ENCODE measurements at places on chromosomes 7 and 10. TPM values are rescaled to one million over a fixed set of nuclear protein-coding genes. Genes with fewer than 3 reads are reported as not detected.

GRCh38 chr10:95907456-95908253 is at the start of gene CC2D2B:
TSS of gene CC2D2B (plus strand) at chr10:95907975. CDS start at chr10:95911324, 3,349 bp downstream.
- DNase-seq = peak; percentile 86

DNA sequence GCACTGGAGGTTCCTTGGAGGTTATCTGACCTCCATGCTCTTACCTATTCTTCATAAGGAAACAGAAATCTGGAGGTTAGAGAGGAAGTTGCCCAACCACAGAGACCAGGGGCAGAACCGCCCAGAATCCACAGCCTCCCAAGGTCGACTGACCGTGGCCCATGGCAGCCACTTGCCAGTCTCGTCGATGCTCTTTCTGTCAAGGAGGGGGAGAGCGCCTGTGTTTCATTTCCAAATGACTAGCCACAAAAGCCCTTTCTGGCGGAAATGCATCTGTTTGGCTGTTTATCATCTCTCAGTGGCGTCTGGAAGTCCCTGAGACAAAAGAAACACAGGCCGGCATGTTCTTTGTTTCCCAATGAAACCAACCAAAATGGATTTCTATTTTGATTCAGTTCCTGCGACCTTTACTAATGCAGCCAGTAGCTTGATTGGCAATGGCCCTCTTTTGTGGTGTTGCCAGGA is 2.9 kb downstream of the RAMP3 start:
- no peak for DNase-seq

DNA sequence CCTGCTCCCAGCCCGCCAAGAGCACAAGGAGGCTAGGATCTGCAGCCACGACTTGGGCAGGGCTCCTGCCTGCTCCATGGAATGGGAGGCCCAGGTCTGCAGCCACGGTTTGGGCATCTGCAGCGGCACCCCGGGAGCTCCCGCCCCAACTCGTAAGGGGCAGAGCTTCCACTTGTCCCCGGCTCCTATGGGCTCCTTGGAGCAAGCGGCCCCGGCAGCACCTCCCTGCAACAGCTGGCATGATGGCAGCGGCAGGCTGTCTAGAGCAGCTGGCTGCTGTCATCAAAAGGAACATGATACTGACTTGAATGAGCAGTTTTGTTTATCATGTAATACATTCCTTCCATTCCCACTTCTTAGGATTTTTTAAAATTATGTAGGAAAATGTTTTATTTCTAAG is 684.0 kb upstream of the FOXK1 start:
- DNase-seq = no peak

DNA sequence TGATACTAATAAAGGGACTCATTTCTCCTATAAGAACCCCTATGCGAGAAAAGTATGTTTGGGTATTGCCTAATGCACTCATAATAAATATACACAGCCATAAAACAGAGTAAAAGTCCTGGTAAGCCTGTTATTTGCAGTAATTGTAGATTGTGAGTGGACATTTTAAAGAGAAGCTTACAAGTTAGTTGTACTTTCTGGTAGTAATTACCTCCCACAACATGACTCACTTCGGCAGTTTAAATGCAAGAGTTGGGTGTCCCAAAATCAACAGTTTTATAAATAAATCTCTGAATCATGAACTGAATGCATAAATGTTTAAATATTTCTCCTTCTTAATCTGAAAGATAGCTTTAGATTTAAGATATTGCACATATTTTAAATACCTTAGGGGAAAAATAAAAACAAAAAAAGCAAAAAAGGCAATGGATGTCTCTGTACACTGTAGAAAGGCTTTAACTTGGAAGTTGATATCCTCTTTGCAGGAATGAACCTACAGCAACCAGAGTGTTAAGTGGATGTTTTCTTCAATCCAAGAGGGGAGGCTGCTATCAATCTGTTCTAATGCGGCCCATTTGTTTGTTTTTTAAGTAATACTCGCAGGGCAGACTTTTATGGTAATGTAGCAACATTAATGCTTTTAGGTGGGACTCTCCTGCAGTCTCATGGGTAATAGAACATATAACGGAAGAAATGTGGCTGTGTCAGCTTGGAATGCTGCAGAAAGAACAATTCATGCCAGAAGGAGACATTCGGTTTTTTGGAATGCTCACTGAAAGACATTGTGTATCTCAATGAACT is 57.3 kb upstream of the ZEB1 start:
- no peak for DNase-seq

GRCh38 chr7:19713676-19714075 is 4.8 kb upstream of the POLR1F start:
- peak; percentile 70 for DNase-seq

GRCh38 chr10:127308031-127308430 is 111.6 kb upstream of the INSYN2A start:
- DNase-seq = no peak

GRCh38 chr10:133278577-133279265 is 2.1 kb upstream of the ADAM8 start:
- DNase-seq = no peak

DNA sequence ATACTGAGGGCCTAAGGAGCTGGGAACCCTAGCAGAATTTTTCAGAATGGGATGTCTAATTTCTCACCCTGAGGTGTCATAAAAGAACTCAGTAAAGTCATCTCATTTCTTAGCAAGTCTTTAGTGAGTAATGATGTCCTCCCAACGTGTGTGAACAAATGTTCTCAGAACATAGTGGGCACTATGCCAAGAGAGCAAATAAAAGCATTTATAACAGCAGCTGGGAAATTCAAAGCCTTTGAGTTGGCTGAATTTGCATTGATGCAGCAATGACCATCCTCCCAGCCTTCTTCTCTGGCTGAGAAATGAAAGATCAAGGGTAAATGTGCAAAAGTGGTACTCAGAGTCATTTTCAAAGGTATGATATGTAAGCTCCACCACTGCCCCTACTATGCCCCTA is 109.4 kb downstream of the FAM107B start:
- peak; percentile 53 for DNase-seq

GRCh38 chr10:114911052-114911711 is 26.8 kb upstream of the TRUB1 start:
- DNase-seq = no peak

- DNase-seq = no peak
Measured at GRCh38 chr10:31914370-31914769, 14.3 kb downstream of the ARHGAP12 start.

GRCh38 chr10:24721229-24722106 is 2.2 kb downstream of the ARHGAP21 start:
- peak; percentile 48 for DNase-seq

DNA sequence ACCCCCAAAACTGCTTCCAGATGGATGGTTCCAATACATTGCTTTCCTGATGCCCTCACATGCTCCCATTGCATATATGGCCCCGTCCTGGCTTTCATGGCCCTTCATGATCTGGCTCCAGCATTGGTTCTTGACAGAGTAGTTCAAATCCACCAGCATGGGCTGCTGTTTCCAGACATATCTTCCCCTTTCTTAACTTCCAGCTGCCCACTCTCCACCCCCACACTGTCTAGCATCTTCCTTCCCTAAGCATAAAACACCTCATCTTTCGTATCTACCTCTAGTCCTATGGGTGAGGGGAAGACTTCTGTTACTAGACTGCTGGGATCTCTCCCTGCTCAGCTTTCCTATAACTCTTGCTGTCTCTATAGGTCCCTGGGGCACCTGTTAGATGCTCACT is 13.2 kb upstream of the GOLGA7B start:
- no peak for DNase-seq

- no peak for DNase-seq
Measured at GRCh38 chr7:150370612-150371071, 2.0 kb downstream of the REPIN1 start.

DNA sequence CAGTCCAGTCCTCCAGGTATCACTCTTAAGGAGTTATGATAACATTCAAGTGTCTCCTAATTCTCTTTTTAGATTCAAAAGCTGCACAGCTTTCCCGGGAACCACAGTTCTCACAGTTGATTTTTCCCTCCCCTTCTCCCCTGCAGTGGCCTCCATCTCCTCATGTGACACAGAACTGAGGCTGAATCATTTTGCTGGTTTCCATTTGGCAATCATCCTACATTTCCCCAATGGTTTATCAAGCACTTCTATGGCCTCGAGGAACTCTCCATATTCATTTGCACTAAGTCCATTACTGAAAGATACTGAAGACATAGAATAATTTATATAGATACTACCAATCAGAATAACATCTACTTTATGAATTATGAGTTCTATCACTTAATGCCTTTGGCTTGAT is 484.9 kb downstream of the GPAM start:
- no peak for DNase-seq

DNA sequence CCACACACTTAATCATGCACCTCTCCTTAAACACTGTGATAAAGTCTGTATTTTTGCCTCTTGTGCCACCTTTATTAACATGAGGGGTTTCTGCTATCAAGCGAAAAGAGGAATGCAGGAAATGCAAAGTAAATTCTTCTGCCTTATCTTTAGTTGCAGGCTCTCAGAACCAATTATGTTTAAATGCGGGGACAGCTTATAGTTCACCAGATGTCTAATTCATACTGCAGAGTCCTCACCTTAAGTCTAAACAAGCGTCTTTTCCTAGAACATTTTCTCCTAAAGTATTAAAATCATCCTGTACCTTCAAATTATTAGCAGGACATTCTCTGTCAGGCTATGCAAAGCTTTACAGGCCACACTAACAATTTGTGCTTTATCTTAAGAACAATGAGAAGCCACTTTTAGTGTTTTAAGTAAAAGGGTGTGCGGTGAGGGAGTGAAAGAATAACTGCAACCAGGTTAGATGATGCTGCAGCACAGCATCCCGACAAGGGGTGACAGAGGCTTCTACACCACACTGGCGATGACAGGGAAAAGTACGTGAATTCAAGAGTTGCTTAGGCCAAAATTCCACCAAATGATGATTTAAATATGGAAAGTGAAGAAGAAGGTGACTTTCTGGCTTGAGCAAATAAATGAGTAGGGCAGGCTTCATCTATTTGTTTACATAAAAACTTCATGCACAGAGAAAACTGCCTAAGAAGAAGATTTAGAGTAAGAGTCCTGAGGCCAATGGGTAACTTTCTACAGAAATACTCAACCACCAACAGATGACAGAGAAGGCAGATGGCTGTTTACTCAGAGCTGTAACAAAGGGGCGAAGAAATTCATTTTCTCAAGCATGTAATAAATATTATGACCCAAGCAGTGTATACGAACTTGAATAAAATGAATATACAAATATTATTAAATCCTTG is 36.0 kb downstream of the EZH2 start:
- peak; percentile 31 for DNase-seq

- no peak for DNase-seq
Measured at GRCh38 chr10:34341473-34341872, 473.6 kb downstream of the PARD3 start.

DNA sequence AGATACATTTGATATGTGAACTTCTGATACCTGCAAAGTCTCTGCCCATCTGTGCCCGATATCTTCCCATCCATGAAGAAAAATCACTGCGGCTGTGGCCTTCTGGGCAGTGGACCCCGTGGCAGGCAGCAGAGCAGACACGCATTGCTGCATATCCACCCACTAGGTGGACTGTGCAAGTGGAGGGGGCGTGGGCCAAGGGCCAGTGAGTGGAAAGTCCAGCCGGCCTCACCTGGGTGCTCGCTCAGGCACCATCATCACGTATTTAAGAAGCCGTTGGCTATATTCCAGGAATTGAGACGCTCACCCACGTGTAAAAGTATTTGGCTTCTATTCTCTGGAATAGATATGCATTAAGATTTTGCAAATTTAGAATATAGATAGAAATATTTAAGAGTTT is 30.8 kb upstream of the SLC13A1 start:
- no peak for DNase-seq

The OPN1SW gene
- total RNA-seq = not detected

The UNCX gene
- total RNA-seq = not detected

The PNLIPRP1 gene
- not detected for total RNA-seq

The RASSF4 gene
- 13.1 TPM for total RNA-seq

The MLXIPL gene
- not detected for total RNA-seq

All from dermis blood vessel endothelial cell (primary cell).